ENCODE measurements at places on chromosomes 5 and 9.

DNA sequence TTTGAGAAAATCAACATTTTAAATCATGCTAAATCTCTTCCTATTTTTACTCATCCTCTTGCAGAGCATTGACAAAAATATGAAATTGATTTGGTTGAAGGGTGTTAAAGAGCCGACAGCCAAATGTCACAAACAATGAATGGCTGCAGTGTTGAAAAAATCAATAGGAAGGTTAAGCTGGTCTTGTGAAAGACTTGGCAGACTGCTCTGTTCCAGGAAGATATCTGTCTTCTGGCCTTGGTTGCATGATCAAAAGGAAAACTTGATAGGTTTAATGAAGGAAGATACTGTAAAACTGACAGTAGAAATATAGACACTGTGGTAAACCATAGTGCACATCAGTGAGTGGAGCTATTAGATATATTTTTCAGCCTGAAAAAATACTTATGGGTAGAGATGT is 103.6 kb downstream of the PBX3 start:
- DNase-seq, result no peak

- peak; percentile 50 for DNase-seq
Measured at GRCh38 chr5:81506900-81507588, 113.1 kb upstream of the ACOT12 start.

DNA sequence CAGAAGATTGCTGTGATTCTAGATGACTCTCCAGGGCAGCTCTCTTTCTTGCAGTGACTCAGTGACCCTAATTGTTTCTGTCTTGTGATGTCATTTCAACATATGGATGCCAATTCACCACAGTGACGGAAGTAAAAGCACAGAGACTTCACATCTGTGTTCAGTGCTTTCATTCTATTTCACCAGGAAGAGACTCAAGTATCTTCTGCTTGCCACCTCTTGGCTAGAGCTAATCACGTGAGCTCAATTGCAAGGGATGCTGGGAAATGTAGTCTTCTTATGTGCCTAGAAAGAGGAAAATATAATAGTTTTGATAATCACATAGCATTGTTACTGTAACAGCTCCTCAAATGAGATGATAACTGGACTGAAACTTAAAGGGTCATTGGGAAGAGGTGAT is 453.3 kb upstream of the KLF4 start:
- DNase-seq, result no peak

- no peak for DNase-seq
Measured at GRCh38 chr5:53507013-53507412, 26.6 kb downstream of the FST start.

DNA sequence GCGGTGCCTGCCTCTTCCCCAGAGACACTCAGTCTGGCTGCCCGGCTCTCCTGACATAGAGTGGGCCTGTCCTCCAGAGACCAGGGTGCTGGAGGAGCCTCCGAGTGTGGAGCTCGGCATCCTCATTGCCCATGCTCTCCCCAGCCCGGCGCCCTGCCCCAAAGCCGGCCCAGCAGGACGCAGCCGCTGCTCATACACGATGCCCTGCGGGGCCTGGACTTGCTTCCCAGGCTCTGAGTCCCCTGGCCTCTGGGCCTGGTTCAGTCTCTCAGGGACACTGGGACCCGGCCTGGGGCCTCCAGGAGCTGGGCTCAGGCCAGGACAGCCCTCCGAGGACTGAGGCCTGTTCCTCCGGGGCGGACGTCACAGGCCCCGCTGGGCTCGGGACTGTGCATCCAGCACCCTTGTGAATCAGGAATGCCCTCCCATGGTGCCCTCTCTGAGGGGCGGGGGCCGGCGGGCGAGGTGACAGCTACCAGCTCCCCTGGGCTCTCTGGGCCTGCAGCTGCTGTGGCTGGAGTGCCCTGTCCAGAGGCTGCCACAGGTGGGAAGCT is 23.2 kb downstream of the TPPP start:
- no peak for DNase-seq

GRCh38 chr9:106862110-106862820 is 701 bp upstream of the ZNF462 start:
- DNase-seq, result no peak

- DNase-seq, result no peak
Measured at GRCh38 chr5:54457094-54457862, 1.8 kb downstream of the HSPB3 start.

- DNase-seq, result no peak
Measured at GRCh38 chr5:55160493-55161209, 680 bp downstream of the GPX8 start.

- DNase-seq, result no peak
Measured at GRCh38 chr5:91126448-91126847, 256.7 kb downstream of the ARRDC3 start.

GRCh38 chr9:89802781-89803355 is 198.1 kb downstream of the GADD45G start:
- peak; percentile 13 for DNase-seq

DNA sequence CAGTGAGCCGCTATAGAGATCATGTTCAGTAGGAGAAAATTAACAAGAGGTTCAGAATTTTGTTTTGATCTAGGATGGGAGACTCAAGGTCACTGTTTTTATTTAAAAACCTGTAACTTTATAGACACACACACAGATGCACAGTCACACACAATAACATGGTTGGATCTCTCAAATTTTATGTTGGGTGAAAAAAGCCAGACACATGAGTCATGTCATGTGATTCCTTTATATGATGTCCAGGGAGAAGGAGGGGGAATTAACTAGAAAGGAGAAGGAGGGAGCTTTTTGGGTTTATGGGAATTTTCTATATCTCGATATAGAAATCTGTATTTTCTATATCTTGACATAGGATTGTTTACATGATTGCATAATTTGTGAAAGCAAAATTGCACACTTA is 17.1 kb downstream of the C6 start:
- no peak for DNase-seq

GRCh38 chr9:127707766-127708165 is 978 bp downstream of the CFAP157 start:
- peak; percentile 54 for DNase-seq

- DNase-seq, result no peak
Measured at GRCh38 chr9:109556061-109556460, 58.0 kb upstream of the PTPN3 start.

GRCh38 chr9:19239955-19240354 is 9.5 kb downstream of the DENND4C start:
- DNase-seq, result no peak

- DNase-seq, result no peak
Measured at GRCh38 chr5:154410786-154411185, 35.0 kb upstream of the SAP30L start.

DNA sequence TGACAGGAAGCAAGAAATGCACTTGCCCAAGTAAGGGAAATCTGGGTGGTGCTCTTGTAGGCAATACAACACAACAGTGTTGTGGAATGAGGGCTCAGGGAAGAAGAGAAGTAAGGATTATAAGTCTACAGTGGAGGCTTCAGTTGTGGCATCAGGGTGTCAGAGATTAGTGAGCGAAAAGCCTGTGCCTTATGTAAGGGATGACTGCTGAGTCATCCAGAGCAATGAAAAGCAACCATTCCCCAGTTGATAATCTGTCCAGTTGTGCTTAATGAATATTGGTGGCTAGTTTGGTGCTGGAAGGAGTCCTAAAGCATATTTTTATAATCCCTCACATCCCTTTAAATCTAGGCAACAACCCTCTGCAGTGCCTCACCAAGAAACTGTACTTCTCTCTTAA is 42.0 kb downstream of the FBXO38 start:
- no peak for DNase-seq

DNA sequence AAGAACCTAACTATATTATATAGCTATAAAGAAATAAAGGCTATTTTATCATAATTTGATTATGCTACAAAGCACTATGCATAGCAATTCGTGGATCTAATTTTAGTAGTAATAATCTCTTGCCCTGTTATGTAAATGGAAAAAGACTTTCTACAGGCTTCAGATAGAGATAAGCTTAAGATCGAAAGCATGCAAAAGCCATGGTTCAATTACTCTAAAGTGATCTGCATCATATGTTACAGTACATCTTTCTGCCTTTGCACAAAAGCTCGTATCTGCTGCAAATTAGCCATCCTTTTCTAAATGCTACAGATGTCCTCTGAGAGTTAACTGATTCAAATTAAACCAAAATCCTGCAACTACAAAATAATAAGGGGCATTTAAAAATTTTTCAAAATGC is 234.8 kb upstream of the TMEM161B start:
- DNase-seq, result no peak

- no peak for DNase-seq
Measured at GRCh38 chr9:136832581-136832980, 9.7 kb upstream of the AJM1 start.

- peak; percentile 94 for DNase-seq
Measured at GRCh38 chr5:14250084-14250695, 107.0 kb downstream of the TRIO start.

Data from SHP77 (cell line).